ENCODE measurements at places on chromosomes 12 and 14.

GRCh38 chr12:7609495-7609894 lies 56.2 kb downstream of the APOBEC1 start:
- no peak for DNase-seq

DNA sequence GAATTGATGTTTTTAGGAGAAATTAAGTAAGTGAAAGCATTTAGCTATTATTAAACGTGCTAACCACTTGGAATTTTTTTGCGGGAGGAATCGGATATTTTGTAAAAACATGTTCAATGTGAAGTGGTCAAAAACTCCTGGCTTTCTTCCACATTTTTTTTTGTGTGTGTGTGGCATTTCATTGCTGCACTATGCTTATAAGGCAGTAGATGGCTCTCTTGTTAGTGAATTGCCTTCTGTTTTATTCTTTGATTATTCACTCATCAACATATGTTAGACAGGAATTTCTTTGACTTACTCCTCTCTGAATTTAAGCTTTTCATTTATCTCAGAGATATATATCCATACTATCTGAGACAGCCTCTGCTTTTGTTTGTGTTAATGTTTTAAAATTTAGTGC lies 71.3 kb downstream of the DERA start:
- peak; percentile 5 for DNase-seq

DNA sequence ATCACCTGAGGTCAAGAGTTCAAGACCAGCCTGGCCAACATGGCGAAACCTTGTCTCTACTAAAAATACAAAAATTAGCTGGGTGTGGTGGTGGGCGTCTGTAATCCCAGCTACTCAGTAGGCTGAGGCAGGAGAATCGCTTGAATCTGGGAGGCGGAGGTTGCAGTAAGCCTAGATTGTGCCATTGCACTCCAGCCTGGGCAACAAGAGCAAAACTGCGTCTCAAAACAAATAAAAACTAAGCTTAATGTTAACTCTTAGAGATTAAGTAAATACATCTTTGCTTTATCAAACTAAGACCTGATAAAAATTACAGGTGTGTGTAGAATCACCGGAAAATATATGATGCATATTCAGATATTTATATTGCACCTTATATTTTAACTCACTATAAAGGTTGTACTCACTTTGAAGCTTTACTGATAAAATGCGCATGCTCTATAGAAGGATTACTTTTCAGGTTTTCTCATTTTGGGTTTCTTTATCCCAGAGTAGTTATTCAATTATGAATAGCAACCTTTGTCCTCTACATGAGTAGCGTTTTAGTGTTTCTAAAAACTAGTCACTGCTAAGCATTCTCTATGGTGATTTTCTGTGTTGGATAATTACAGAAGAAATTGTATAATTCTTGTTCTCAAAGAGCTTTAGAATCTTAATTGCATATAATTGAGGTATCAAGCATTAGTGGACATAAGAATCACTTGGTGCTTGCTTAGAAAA lies 9.4 kb downstream of the ARID4A start:
- DNase-seq, result no peak

DNA sequence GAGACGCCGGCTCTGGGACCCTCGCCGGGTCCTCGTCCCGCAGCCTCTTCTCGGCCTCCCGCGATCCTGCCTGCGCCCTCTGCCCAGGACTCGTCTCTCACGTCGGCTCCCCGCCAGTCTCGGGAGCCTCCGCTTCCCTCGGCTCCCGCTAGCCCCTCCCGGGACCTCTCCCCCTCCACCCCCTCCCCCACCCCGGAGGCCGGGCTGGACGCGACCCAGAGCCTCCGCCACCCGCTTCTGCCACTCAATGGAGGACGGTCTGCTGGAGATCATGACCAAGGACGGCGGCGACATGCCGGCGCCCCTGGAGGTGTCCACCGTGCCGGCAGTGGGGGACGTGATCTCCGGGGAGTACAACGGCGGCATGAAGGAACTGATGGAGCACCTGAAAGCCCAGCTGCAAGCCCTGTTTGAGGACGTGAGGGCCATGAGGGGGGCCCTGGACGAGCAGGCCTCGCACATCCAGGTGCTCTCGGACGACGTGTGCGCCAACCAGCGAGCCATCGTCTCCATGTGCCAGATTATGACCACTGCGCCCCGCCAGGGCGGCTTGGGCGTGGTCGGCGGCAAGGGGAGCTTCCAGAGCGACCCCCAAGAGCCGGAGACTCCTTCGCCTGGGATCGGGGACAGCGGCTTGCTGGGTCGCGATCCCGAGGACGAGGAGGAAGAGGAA lies 568 bp downstream of the CCDC184 start:
- DNase-seq, result no peak

DNA sequence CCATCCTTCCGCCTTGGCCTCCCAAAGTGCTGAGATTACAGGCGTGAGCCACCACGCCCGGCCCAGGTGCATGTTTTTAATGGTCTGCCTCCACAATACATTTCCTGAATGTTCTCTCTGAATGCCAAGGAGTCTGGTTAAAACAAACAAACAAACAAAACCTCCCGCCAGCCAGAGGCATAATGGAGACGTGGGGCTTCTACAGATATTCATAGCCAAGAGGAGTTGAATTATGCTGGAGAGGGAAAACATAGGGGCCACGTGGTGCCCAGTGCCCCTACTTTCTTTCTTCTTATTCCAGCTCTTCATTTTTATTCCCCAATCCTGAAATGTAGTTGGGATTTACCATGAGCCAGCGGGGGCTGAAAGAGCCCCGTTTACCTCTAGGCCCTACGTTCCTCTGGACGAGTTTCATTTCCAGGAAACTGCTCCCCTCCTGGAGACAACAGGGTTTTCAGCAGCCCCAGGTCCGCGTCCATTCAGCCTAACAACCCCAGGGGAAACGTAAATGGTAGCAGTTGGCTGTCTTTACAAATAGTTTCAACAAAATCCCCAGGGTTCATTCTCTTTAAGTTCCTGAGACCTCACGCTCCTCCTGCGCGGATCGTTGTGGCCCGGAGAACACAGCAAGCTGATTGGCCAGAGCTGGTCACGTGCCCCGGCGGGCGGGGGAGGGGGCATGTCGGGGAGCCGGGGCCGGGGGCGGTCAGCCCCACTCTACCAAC lies 108.5 kb upstream of the ESRRB start:
- no peak for DNase-seq

- no peak for DNase-seq
Observed at GRCh38 chr12:55548756-55549155, 646 bp upstream of the OR6C4 start.

GRCh38 chr12:24944601-24944975 lies 4.3 kb downstream of the BCAT1 start:
- DNase-seq, result no peak

DNA sequence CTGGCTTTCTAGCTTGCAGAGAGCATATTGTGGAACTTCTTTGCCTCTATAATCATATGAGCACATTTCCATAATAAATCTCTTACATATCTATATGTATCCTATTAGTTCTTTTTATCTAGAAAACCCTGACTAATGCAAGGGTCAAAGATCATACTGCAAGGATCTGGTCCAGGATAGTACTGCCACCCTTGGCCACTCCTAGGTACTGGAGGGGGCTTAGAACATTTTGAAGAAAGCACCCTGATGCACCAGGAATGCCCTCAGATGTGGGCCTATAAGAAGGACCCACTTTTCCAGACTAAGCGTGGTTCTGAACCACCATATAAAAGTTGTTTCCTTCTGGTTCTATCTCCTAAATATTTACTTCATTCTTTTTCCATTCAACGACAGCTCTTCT lies 14.6 kb downstream of the ATXN7L3B start:
- DNase-seq, result no peak

GRCh38 chr14:91728616-91729183 lies 3.2 kb downstream of the CATSPERB start:
- peak; percentile 21 for DNase-seq

DNA sequence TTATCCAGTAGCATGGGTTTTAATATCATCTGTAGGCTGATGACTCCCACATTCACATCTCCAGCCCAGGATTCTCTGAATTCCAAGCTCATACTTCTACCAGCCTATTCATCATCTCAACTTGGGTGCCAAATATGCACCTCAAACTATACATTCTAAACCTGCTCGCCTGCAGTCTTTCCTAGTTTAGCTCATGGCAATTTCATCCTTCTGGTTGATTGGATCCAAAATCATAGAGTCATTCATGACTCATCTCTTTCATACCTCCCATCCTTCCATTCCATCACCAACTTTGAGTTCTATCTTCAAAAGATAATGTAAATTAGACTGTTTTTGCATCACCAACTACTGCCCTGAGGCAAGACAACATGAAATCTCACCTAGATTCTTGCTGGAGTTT lies 99.7 kb upstream of the EGLN3 start:
- DNase-seq, result no peak

DNA sequence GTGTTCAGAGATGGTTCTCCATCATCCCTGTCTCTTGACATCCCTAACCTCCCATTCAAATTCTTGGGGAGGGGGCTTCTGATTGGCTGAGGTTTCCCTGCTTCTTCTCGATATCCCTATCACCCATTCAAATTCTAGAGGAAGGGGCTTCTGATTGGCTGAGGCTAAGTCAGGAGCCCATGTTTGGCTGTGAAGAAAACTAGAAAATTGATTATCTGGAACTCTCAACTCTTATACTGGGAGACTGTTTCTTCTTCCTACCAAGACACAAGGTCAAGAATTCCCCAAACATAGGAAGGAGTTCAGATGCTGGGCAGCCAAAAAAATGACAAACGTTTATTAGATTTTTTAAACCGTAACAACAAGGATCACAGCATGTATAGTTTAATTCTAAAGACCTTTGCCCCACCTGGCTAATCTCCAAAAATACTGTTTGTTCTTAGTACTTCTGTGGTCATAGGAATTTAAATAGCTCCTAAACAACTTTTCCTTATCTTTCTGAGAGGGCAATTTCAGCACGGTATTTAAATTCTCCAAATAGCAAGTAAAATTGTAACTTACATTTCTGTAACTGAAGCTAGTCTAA lies 26.4 kb downstream of the SPIC start:
- no peak for DNase-seq

- DNase-seq, result no peak
Observed at GRCh38 chr12:64459394-64459891, 7.5 kb downstream of the TBK1 start.

- DNase-seq, result peak; percentile 86
Observed at GRCh38 chr12:16939871-16940306, 333.9 kb upstream of the LMO3 start.

Measured in Jurkat, Clone E6-1 (cell line).